ENCODE measurements at places on chromosomes 7 and 10.
A peak's percentile ranks its signal among the peaks of the same experiment; 100 is the strongest.

GRCh38 chr7:66123175-66123528 is 8.5 kb downstream of the CRCP start:
- no peak for DNase-seq

DNA sequence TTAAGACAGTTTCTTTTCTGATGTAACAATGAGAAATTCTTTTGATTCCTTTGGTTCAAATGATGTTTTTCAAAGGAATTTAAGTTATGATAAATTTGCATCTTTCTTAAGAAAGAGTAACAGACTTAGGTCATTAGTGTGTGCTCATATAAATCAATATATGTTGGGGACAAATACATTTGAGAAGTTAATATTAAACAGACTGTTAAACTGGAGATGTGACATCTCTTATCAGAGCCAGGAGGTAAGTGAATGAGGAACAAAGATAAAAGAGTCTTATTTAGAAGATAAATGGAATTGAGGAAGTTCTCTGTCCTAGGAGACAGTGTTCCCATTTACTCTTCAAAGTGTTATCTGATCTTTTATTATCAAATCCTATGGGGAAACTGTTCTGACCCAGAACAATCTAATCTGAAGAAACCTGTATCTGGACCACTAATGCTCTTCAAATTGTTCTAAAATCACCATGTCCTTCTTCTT is 104.8 kb upstream of the LAMB4 start:
- no peak for DNase-seq

DNA sequence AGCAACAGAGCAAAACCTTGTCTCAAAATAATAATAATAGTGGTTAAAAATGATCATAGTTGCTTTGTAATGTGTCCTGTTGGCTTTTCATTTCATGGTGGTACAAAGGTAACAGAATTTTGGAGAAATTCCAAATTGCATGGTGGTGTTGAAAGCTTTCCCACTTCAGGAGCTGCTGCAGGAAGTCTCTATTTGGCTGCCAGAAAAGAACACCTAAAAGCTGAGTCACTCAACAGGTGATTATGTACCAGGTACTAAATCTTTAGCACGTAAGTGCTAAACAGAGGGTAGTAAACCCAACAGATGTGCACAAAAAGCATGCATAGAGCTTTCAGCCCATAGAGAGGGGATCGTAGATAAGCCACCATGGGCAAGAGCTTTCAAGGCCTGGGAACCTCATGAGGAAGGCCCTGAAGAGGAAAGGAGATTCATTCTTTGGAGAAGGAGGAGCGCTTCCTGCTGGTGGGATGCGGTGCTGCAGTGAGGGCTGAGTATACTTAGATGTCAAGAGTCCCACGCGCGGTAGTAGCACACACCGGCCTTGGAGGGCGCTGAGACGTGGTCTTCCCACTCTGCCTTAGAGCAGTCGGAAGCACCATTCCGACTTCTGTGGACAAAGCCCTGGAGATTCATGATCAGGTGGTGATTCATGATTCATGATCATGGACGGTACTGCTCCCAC is 118.7 kb downstream of the RALA start:
- DNase-seq, result peak; percentile 38

GRCh38 chr10:80281784-80282765 is 7.4 kb downstream of the MAT1A start:
- DNase-seq, result no peak

DNA sequence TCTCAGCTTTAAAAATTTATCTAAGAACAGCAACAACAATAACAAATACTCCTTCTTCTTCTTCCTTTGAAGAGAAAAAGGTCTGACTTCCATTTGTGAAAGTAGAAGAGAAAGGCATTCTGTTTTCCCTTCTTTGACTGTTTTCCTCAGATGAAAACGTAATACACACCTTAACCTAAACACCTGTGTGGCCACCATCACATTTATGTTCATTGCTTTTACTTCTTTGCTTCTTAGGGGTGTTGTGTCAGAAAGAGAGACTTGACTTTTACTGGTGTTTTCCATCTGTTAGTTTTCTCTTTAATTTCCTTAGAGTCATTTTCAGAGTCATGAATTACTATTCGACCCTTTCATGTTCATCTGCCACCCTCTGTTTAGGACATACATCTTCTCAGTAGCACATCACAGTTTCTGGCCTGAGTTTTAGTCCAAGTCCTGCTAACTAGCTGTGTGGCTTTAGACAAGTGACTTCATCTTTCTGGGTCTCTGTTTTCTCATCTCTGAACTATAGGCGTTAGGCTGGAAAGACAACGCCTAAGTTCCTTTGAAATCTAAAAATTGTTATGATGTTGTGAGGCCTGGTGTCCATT is 283.8 kb downstream of the GATA3 start:
- DNase-seq, result no peak

DNA sequence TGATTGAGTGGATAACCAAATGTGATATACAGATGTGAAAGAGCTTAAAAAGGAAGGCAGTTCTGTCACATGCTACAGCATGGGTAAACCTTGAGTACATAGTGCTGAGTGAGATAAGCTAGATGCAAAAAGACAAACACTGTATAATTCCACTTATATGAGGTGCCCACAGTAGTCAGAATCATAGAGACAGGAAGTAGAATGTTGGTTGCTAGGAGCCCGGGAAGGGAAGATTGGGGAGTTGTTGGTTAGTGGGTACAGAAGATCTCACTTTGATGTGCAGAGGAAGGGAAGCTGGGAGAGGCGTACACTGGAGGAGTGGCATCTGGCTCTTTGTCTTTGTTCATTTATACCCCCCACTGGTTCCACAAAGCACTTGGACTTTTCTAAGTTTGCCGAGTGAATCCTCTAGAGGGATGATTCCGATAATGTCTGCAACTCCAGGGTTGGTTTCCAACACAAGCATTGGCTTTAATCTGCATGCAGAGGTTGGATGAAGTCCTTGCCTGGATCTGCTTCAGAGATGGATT is 39.5 kb downstream of the TSPAN14 start:
- DNase-seq, result peak; percentile 57

GRCh38 chr7:36130236-36130945 is 22.7 kb upstream of the EEPD1 start:
- DNase-seq, result no peak
